ENCODE measurements at places on chromosomes 1 and 21.

- no peak for DNase-seq
These were observed 637 bp upstream of the MYBPHL start for GRCh38 chr1:109307274-109308021.

- DNase-seq: no peak
These were observed 56.1 kb downstream of the SWT1 start for GRCh38 chr1:185213091-185213490.

GRCh38 chr1:17305576-17306095 is 2.4 kb upstream of the PADI4 start:
- DNase-seq: no peak

DNA sequence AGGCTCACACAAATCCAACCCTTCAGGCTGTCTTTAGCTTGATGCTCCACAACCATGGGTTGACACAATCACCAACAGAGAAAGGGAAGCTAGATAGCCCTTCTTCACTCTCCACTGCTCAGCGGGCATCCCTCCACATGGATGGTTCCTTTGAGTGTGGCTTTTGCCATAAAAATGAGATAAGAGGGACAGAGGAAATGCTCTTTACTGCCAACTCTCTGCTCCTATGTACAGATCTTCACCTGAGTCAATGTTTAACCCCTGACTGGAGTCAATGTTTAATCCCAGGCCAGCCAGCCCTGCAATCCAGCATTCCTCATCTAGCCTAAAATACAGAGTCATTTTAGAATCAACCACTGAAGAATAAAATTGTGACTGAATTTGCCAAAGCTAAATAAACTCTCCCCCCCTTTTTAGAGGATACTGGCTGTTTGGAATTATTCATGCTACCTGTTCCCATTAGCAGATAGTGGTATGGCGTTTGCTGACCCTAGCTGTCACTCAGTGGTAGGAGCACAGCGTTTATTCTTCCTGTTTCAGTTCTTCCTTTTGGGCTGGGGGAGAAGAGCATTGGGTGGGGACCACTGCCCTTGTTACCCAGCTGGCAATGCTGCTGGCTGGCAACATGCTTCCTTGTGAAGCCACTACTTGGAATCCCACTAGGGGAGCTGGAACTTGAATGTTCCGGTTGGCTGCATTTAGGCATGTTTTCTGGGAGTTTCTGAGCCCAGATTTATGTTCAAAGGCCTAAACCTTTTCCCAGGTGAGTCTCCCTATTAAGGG is 5.2 kb upstream of the PIGR start:
- DNase-seq: no peak

- no peak for DNase-seq
These were observed 2.3 kb downstream of the PADI3 start for GRCh38 chr1:17251246-17251645.

- DNase-seq: peak; percentile 39
These were observed 50.5 kb upstream of the GFI1 start for GRCh38 chr1:92536980-92537884.
